Placental pericyte (primary cell): ENCODE measurements at places on chromosomes 4 and X. TPM values are rescaled to one million over a fixed set of nuclear protein-coding genes. Genes with fewer than 3 reads are reported as not detected.

The SSX2B gene
- not detected in 2 replicates for total RNA-seq

The SSX2 gene
- not detected in 2 replicates for total RNA-seq

The CFP gene
- 0.22 and 0.57 TPM in 2 replicates for total RNA-seq

The CWH43 gene
- total RNA-seq: not detected in 2 replicates

The AKAP14 gene
- not detected in 2 replicates for total RNA-seq

The ABLIM2 gene
- total RNA-seq: 0.22 and 0.29 TPM in 2 replicates

The SULT1B1 gene
- not detected in 2 replicates for total RNA-seq
